ENCODE measurements at places on chromosomes 1 and 21. TPM values are rescaled to one million over a fixed set of nuclear protein-coding genes. Genes with fewer than 3 reads are reported as not detected.

The TEX38 gene
- 0.27 TPM for polyA plus RNA-seq

The SESN2 gene
- 39.1 TPM for polyA plus RNA-seq

The EYA3 gene
- polyA plus RNA-seq: 4.2 TPM

- DNase-seq: no peak
Measured at GRCh38 chr1:226491093-226491850, 57.3 kb upstream of the STUM start.

GRCh38 chr1:188689542-188689941 is 1788.1 kb downstream of the BRINP3 start:
- DNase-seq: no peak

GRCh38 chr1:55179177-55179835 is 35.9 kb downstream of the USP24 start:
- DNase-seq: no peak

- DNase-seq: no peak
Measured at GRCh38 chr1:159000070-159000409, 9.7 kb upstream of the IFI16 start.

Measured in hepatocyte (in vitro differentiated cells).